Aorta (tissue), 5 donors: ENCODE measurements at places on chromosomes 5 and 9. TPM values are rescaled to one million over a fixed set of nuclear protein-coding genes. Genes with fewer than 3 reads are reported as not detected.

Gene DNAJB5
- 15.7 TPM for polyA plus RNA-seq

Gene SLC6A19
- polyA plus RNA-seq: 9.5 TPM

Gene BHMT2
- 22.7 TPM for polyA plus RNA-seq

Gene FOXD4L6
- polyA plus RNA-seq: not detected

Gene IFNA21
- not detected for polyA plus RNA-seq

Gene ARHGEF28
- polyA plus RNA-seq: 7.5 TPM

Gene CATSPER3
- polyA plus RNA-seq: 0.63 TPM

Gene NIPAL4
- 0.28 TPM for polyA plus RNA-seq

Gene SNCB
- polyA plus RNA-seq: not detected
